Neural crest cell (in vitro differentiated cells): ENCODE measurements at places on chromosomes 1 and 21.
A peak's percentile ranks its signal among the peaks of the same experiment; 100 is the strongest.

DNA sequence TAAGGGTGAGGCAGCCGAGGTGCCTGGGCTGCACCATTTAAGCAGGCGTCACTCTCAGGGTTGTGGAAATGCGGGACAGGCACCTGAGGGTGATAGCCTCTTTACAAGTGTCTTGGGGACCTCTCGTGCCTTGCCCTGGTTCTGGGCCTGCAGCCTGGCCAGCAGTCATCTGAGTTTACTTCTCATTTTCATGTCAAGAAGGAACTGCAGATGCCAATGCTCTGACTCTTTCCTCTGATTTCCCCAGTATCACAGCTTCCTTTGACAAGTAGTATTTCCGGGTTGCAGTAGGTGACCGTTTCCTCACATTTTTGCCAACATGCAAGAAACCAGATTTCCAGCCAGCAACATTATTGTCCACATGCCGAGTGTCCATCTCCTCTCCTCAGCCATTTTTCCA, 286.9 kb downstream of the DISC1 start:
- no peak for DNase-seq

DNA sequence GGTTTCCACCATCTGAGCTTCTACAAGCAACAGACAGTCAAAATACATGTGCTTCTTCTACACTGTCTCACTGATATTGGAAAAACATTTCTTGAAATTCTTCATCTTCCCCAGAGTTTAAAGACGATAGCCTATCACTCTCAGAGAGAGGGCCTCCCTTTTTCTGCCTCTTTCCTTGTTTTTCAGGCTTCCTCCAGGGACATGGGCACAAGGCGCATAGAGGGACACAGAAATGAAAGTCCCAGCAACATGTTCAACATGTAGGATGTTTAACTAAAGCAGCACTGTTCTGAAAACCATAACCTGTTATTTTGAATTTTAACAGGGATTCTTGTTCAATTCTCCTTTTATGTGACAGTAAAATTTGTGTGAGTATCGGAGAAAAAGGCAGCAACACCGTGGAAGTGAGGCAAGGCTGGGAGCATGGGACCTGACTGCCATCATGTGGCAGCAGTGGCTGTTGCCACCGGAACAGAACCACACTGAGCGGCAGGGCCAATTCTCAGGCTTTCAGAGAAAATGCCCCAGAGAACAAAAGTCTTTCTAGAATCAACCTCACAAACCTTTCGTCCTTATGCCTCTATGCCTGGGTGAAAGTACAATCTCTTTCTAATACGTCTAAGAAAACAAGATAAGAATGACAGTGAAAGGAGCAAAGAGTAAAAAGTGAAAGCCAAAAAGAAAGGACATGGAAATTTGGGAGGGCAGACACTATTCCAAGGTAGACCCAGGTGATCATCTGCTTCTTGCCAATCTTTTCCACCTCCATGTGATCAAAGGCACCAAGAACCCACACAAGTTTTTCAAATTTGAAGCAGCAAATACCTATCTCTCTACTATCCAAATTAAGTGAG, 54.5 kb downstream of the PCNX2 start:
- peak; percentile 56 for DNase-seq

- no peak for DNase-seq
Observed at GRCh38 chr1:157399343-157399983, 152.9 kb downstream of the FCRL5 start.

GRCh38 chr21:16535102-16535422, 805.3 kb downstream of the USP25 start:
- no peak for DNase-seq

DNA sequence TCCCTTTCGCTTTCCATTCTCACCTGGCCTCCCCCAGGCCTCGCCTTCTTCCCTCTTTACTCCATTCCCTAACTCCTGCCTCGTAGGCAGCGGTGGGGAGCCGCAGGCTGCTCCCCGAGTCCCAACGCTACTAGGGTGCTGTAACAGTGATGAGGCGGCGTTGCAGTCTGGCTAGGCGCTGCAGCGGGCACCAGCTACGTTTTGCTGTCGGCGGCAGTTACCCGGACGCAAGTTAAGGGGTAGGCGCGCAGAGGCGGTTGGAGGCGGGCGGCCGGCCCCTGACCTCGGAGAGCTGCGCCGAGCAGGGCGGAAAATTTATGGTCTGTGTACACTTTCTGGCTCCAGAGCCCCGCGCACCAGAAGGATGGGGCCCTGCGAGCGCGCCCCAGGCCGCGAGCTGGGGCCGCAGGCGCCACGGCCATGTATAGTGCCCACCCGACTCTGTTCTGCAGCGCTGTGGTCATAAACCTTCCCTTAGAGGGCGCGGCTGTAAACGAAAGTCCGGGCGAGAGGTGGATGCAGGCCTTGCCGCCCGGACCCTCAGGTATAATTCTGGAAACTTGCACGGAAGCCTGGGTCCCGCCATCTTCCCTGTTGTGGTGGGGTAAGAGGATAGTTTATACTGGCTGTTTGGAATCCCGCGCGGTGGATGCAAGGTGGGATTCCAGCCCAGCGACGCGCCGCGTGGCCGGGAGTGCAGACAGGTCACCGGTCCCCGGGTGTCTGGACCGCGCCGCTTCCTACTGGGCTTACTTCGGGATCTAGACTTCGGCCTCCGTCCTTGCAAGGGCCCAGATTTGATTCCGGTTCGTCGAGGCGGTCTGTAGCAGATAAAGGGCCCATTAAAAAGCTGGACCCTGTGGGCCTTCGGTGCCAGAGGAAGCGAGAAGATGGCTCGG, 15.0 kb downstream of the HLX start:
- no peak for DNase-seq

DNA sequence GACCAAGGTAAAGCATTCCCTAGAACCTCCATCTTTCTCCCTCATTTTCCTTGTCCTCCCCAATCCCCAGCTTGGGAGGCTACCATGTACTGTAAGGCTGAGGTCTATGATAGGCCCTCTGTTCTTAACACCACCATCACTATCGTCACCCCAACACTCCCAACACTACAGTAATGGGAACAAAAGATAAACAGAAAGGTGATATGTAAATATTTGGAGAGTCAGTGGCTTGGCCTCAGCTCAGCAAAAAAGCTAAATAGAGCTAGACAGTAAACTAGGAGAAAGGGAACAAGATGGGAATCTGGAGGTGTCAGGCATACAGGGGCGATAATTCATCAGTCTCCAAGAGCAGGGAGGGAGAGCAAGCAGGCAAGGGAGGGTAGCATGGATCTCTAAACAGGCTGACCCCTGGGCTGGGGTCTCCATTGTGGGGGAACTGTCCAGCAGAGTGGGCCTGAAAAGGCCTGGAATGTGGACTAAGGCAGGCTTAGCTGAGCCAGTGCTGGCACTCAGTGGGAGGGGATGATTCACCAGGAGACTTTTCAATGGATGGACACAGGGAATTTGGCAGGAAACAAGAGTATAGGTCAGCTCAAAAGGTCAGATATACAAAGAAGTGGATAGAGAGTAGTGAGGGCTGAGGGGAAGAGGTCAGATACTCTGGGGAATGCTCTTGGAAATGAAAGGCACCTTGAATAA, 6.7 kb downstream of the WNT2B start:
- DNase-seq, result peak; percentile 23

DNA sequence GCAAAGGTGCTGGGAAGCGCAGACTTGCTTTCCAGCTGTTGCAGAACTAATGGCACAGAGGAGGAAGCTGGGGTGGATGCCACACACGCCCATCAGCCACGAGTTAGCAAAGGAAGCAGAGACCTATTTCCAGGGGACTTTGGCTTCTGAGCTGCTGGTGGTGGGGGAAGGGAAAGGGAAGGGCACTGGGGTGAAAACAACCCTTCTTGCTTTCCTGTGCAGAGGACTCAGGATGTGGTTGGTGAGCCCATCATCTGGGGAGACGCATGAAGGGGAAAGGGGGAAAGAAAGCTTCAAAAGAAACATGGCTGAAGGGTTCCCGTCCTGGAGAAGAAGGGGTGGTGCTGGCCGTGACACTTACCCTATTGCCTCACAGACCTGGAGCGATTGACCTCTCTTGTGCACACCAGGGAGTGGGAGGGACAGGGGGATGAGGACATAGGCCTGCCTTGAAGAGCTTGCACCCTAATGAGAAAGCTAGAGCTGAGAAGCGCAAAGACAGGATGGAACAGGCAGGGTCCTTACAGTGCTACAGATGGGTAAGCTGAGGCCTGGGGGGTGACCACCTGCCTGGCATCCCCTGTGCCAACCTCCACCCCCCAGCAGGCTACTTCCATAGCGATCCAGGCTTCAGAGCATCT, 140.8 kb upstream of the RAB4A start:
- DNase-seq, result no peak

DNA sequence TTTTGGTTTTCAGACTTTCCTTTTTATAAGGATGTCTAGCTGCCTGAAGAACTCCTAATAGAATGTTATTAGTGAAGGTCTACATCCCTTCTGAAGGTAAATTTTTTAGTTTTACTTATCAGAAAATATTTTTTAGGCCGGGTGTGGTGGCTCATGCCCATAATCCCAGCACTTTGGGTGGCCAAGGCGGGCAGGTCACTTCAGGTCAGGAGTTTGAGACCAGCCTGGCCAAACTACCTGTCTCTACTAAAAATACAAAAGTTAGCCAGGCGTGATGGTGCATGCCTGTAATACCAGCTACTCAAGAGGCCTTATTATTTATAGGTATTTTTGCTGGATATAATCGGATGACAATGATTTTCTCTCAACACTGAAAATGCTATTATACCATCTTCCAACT, 181.9 kb upstream of the KCNK2 start:
- DNase-seq, result no peak
